ENCODE measurements at places on chromosomes 3 and 15.

DNA sequence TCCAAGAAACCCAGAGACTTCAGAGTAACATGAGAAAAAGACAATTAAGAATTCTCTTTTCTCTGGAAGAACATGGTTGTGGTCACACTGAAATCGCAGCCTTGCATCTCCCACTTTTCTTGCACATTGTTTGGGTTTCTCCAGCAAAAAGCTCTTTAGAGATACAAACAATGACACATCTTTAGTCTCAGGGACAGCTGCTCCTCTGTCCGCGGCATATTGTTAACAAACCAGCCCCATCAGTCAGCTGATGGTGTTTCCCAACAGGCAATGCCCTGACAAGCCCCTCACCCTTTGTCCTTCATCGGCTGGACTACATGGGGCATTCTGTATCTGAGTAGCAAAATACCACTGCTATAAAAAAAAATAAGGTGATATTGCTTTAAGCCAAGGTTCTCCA, 53.4 kb downstream of the UMPS start:
- no peak for DNase-seq

GRCh38 chr15:81375461-81375860, 1.4 kb upstream of the TMC3 start:
- DNase-seq: no peak

GRCh38 chr3:128506754-128507153, 13.8 kb upstream of the GATA2 start:
- no peak for DNase-seq

GRCh38 chr3:11944052-11944673, 60.0 kb upstream of the SYN2 start:
- DNase-seq: no peak

DNA sequence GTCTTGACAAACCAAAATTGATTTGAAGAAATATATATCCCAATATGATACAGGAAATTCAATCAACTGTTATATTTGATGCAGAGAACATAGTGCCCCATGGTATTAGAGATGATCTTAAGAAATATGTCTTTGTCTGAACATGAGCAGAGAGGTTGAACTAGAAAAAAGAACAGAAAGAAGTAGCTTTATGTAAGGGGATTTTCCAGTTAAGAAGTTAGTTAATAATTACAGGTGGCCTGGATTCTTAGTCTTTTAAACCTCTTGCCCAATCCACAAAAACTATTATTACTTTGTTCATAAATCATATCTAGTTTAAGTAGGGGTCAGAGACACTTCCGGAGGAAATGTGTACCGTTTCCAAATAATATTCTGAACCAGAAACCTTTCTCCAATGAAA, 1186.7 kb upstream of the EPHA6 start:
- no peak for DNase-seq

GRCh38 chr3:66439666-66440344, 61.0 kb downstream of the LRIG1 start:
- DNase-seq: no peak

DNA sequence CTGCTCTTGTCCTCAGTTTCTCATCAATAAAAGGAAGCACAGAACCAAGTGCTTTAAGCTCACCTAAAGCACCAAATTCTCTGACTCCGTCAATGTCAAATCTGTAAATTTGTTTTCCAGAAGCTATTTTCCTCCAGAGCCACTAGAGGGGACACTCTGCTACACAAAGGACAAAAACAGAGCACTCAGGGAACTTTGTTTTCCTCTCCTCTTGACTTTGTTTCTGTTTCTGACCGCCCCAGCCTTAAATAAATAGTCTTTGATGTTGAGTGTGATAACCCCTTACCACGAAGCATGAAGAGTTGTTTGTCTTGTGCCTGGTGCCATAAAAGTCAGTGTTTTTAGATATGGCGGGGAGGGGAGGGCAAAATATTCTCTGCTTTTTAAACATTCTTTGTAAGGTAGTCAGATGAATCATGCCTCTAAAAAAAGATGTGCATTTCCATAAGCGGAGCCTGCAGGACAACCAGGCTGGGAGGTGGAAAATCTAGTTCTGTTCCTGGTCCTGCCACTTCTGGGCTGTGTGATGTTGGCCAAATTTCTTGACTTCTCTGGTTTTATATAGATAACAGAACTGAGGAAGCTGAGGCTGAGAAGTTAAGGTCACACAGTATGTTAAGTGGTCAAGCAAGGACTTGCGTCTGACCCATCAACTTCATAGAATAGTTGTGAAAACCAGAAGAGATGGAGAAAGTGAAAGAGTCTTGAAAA, 7.3 kb upstream of the ZBTB38 start:
- no peak for DNase-seq

Measured in activated CD8-positive, alpha-beta memory T cell treated with anti-CD3 and anti-CD28 coated beads, Interleukin-2, amount 50 U/mL, for 4 hours (primary cell).